M059J (cell line): ENCODE measurements at places on chromosomes 11 and 22. TPM values are rescaled to one million over a fixed set of nuclear protein-coding genes. Genes with fewer than 3 reads are reported as not detected.

DNA sequence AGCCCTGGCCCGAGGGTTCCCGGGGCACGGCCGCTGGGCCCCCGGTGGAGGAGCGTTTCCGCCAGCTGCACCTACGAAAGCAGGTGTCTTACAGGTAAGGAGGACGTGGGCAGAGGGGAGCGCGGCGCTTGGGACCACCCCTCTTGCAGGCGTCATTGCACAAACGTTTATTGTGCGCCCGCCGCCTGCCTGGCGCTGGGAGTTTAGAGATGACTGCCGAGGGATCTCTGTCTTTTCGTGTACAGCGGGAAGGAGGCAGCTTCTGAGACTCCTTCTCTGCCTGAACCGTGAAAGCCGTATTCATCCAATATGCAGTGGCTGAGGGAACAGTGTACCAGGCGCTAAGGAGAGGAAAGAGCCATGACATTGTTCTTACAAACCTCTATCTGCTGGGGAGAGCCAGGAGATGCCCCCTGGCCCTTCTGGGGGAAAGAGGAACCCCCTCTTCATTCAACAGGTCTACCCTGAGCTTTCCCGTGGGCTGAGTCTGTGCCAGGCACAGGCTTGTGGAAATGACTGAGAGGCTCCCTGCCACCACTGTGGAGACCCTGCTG is 13.8 kb upstream of the DGKZ start:
- no peak for DNase-seq

DNA sequence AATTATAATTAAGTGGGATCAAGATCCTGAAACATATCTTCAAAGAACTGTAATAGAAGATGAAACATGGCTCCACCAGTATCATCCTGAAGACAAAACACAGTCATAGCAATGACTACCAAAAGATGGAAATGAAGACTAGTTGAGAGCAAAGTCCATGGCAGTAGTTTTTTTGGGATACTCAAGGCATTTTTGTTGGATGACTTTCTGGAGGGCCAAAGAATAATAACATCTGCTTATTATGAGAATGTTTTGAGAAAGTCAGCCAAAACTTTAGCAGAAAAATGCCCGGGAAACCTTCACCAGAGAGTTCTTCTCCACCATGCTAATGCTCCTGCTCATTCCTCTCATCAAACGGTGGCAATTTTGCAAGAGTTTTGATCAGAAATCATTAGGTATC is 809.4 kb upstream of the RAG2 start:
- DNase-seq = no peak

- DNase-seq = no peak
These were observed 293.5 kb downstream of the TBC1D22A start for GRCh38 chr22:47055921-47056320.

DNA sequence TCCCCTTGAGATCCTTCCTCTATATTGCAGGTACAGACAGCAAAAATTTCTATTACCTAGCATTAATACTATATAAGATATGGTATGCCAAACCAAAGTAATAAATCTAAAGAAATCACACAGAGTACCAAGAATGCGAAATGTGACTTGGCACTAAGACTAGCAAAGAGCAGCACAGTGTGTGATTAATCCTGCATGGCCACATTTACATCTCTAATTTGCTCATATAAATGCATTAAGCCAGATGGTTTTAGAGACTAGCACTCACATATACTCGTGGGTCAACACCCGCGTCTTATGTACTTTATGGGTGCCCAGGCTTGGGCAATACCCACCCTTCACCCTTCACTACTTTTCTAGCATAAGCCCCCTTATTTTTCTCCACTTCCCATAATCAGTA is 213.2 kb downstream of the TTC28 start:
- no peak for DNase-seq

- no peak for DNase-seq
These were observed 891 bp downstream of the SAMM50 start for GRCh38 chr22:43955883-43956782.

GRCh38 chr11:123055191-123055901 is 6.6 kb downstream of the HSPA8 start:
- peak; percentile 34 for DNase-seq

DNA sequence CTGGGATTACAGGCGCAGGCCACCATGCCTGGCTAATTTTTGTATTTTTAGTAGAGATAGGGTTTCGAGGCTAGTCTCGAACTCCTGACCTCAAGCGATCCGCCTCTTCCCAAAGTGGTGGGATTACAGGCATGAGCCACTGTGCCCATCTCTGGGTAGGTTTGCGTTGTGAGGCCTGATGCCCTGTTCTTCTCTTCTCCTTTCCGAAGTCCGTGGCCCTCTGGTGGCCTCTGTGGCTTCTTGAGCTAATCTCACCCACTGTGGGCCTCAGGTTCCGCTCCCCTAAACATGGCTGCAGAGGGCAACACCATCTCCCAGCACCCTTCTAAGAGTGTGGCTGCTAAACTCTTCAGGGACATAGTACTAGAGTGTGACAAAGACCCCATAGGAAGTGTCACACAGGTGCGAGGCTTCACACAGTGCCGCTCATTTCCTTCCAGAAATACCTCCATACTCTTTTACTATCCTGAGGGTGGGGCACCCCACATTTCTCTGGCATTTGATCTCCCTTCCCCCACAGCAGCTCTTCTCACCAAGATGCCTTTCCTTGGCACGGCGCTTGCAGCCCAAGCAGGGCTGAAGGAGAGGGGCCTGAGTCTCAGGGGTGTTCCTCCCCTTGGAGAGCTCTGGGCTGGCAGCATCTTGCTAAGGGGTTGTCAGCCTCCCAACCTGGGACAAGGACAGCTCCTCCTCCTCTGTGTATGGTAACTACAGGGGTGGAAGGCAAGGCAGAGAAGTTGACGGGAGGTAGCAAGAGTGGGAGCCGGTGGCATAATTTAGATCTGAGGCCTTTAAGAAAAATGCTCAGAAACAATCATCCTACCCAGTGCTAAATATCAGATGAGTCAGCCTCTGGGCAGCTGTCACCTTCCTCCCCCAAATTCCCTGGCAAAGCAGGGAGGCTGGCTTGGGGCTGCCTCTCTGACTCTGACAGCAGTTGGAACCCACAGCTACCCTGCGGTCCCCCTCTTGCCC is 6.1 kb downstream of the THY1 start:
- peak; percentile 90 for DNase-seq

- DNase-seq = no peak
These were observed 72.0 kb downstream of the FLI1 start for GRCh38 chr11:128765571-128766549.

DNA sequence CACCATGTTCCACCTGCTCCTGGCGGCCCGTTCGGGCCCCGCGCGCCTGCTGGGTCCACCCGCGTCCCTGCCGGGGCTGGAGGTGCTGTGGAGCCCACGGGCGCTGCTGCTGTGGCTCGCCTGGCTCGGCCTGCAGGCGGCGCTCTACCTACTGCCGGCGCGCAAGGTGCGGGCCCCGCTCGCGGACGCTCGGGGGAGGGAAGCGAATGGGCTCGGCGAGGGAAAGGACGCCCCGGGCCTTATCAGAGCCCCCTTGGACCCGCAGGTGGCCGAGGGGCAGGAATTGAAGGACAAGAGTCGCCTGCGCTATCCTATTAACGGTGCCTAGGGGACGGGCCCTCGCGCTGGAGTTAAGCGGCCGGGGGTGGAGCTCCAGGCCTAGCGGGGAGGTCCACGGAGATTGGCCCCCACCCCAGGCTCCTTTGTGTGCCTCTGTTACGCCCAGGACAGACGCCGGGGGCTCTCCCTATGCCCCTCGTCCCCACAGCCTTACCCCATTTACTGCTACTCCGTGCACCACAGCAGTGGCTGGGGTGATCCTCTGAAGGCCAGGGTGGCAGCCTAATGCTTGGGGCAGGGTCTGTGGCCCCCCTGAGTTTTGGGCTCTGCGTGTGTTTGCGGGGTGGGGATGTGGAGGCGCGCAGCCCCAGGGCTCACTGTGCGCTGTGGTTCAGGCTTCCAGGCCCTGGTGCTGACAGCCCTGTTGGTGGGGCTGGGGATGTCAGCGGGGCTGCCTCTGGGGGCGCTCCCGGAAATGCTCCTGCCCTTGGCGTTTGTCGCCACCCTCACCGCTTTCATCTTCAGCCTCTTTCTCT is 1.1 kb downstream of the TM7SF2 start:
- DNase-seq = no peak

DNA sequence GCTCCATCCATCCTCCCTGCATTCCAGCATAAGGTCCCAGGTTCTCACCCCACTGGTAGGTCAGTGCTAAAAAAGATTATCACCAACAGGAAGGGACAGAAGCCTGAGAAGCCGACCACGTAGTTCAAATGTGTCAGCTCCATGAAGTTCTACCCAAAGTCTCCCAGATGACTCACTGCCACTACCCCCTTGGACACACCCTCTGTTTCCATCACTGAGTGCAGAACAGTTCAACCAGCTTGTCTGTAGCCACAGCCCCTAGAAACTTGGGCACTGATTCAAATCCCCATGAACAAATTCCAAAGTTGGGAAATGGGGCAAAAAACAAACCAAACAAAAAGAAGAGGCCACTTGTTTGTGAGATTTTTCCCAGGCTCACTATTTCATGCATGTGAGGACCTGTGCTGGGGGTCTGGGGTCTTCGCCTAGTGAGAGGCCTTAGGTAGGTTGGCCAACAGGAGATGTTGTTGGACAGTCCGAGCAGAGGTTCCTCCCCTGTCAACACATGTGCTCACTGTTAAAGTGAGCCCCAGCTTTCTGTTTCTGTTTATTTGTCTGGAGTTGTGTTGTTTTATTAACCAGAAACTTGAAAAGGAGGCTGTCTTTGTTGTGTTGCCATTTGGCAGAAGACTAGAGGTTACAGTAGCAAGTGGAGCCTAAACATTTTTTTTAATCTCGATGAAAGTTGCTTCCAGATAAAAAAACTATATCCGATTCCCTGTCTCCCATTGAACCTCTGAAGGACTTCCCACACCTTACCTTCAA is 24.2 kb upstream of the FLI1 start:
- peak; percentile 86 for DNase-seq

DNA sequence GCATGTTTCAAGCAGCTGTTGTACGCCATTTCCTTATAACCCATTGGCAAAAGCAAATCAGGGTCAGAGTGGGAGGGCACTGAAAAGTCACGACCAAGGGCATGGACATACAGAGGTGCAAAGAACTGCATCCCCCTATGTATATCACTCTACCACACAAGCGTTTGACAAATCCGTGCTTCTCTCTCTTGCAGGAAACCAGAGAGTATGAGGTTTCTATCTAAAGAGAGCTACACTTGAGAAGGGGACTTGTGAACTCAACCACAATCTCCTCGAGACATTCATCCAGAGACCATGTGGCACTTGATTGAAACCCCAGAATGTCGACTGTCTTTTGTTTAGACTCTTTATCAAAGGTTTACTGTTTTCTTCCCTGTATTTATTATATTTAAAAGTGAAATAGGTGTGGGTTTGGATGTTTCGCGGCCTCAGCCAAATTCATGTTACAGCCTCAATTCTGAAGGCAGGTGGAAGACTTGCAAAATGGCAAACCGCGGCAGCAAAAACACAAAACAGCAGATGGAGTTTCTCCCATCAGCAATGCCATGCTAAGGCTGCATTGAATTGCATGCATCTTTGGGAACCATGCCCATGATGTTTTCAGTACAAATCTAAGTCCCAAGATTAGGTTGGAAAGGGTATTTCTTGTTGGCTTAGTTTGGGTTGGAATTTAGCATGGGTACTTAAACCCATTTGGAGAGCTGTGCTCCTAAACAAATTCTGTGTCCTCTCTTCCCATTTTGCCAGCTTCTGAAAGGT is 48.8 kb upstream of the ASPHD2 start:
- DNase-seq = no peak

DNA sequence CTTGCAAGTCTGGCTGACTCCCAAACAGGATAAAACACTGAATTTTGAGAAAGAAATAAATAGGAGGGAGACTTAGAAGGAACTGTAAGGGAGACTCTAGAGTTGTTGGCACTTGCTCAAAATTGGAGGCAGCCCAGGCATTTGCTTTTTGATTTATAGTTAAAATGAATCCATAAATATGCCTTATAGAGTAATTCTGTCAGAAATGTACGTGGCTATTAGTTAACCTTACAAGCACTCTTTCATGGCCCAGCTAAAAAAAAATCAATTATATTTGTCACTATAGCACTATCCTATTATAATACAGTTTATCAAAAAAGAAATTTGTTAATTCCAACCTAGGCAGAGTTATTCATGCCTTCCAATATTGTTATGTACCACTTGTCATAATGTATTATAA is 1000.0 kb upstream of the CHORDC1 start:
- no peak for DNase-seq

GRCh38 chr22:17243524-17243923 is 24.3 kb upstream of the ADA2 start:
- DNase-seq = peak; percentile 85

- DNase-seq = no peak
These were observed 24.0 kb downstream of the SLCO2B1 start for GRCh38 chr11:75174781-75175370.

POLR2L gene
- total RNA-seq = 147 and 201 TPM in 2 replicates

OSBP2 gene
- total RNA-seq = 1.3 and 2.7 TPM in 2 replicates

LGR4 gene
- 28.0 and 45.2 TPM in 2 replicates for total RNA-seq

MS4A6E gene
- 25.8 and 38.5 TPM in 2 replicates for total RNA-seq

ZBTB3 gene
- 6.4 and 10.2 TPM in 2 replicates for total RNA-seq

CCND1 gene
- 76.0 and 91.0 TPM in 2 replicates for total RNA-seq

NAT10 gene
- 22.5 and 40.3 TPM in 2 replicates for total RNA-seq

BRSK2 gene
- 0.44 TPM in 1 of 2 replicates, not detected in the other for total RNA-seq

MS4A4A gene
- 33.0 and 50.9 TPM in 2 replicates for total RNA-seq

SPINDOC gene
- 15.3 and 28.2 TPM in 2 replicates for total RNA-seq

IZUMO1R gene
- not detected in 2 replicates for total RNA-seq

CABP4 gene
- total RNA-seq = 6.9 and 9.0 TPM in 2 replicates

SCUBE2 gene
- total RNA-seq = 0.37 TPM in 1 of 2 replicates, not detected in the other

MMP8 gene
- total RNA-seq = not detected in 2 replicates
